ENCODE measurements at places on chromosomes 7 and 10. TPM values are rescaled to one million over a fixed set of nuclear protein-coding genes. Genes with fewer than 3 reads are reported as not detected.

Gene ARHGEF5
- total RNA-seq = 43.5 TPM

Gene SDHAF3
- 17.2 TPM for total RNA-seq

Gene CHAT
- not detected for total RNA-seq

Gene ELOVL3
- total RNA-seq = 0.35 TPM

Gene PAPOLB
- total RNA-seq = 0.06 TPM

Gene NPSR1
- total RNA-seq = not detected

Gene EPDR1
- 17.0 TPM for total RNA-seq

Gene A1CF
- 3.7 TPM for total RNA-seq

Gene TAC1
- 2.0 TPM for total RNA-seq

Gene DTX2
- 21.6 TPM for total RNA-seq

Gene ZNF92
- total RNA-seq = 9.5 TPM

Gene BBS9
- total RNA-seq = 23.4 TPM

Gene NEUROG3
- total RNA-seq = not detected

Gene AUTS2
- 33.8 TPM for total RNA-seq

Gene NPFFR1
- total RNA-seq = 0.09 TPM

Gene SLC12A9
- 29.9 TPM for total RNA-seq

Gene LIPF
- not detected for total RNA-seq

Gene SPDYE8
- total RNA-seq = not detected

Gene AS3MT
- 2.0 TPM for total RNA-seq

Gene NKX1-2
- not detected for total RNA-seq

Gene CRHR2
- not detected for total RNA-seq

Gene KLF14
- not detected for total RNA-seq

Gene ARHGAP22
- total RNA-seq = 6.6 TPM

Gene HKDC1
- 27.4 TPM for total RNA-seq

Gene PDE1C
- total RNA-seq = 5.5 TPM
